ENCODE measurements at places on chromosomes 13 and 19. TPM values are rescaled to one million over a fixed set of nuclear protein-coding genes. Genes with fewer than 3 reads are reported as not detected.

Gene PROZ
- total RNA-seq = 0.58 TPM

Gene INSR
- total RNA-seq = 85.7 TPM

Gene ITM2B
- total RNA-seq = 633 TPM

Gene LGALS4
- 0.53 TPM for total RNA-seq

Gene LILRB1
- total RNA-seq = 3.4 TPM

Gene PEG3
- total RNA-seq = 71.2 TPM

Gene DKKL1
- 1.5 TPM for total RNA-seq

Gene IGFL1
- total RNA-seq = not detected
